ENCODE measurements at places on chromosomes 3 and 15.

GRCh38 chr3:9064850-9065249 is 101.6 kb upstream of the RAD18 start:
- no peak for DNase-seq

GRCh38 chr3:49399461-49399860 is 12.3 kb downstream of the RHOA start:
- no peak for DNase-seq

GRCh38 chr15:39854161-39854560 is 65.9 kb downstream of the GPR176 start:
- no peak for DNase-seq

- no peak for DNase-seq
These were observed 97.8 kb downstream of the LARS2 start for GRCh38 chr3:45486136-45486535.

DNA sequence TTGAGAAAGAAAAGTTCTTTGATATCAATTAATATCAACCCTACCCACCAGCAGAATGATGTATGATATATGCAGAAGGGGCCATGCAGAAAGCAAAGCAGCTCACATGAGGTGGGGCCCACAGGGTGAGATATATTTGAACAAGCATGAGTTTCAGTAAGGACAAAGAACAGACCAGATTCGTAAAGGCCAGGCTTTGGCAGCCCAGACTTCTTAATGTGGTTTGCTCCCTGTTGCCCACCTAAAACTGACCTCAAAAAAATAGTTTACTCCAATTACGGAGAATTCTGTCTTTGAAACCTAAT is 255.7 kb upstream of the WNT5A start:
- DNase-seq: no peak

DNA sequence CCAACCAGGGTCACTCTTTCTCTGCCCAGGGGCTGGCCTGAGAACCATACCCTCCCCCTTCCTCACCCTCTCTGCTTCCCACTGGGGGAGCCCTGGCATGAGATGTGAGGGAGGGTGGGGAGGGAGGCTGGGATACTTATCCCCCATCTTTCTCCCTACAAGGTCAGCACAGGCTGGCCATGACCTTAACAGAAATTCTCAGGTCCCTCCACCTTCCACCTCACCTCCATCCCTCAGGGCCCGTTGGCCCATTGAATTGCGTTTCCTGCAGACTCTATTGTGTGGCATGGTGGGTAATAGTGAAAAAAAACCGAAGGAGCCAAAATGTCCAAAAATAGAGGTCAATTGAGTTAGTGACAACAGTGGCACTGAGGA is 159.5 kb downstream of the OR4M2 start:
- no peak for DNase-seq

DNA sequence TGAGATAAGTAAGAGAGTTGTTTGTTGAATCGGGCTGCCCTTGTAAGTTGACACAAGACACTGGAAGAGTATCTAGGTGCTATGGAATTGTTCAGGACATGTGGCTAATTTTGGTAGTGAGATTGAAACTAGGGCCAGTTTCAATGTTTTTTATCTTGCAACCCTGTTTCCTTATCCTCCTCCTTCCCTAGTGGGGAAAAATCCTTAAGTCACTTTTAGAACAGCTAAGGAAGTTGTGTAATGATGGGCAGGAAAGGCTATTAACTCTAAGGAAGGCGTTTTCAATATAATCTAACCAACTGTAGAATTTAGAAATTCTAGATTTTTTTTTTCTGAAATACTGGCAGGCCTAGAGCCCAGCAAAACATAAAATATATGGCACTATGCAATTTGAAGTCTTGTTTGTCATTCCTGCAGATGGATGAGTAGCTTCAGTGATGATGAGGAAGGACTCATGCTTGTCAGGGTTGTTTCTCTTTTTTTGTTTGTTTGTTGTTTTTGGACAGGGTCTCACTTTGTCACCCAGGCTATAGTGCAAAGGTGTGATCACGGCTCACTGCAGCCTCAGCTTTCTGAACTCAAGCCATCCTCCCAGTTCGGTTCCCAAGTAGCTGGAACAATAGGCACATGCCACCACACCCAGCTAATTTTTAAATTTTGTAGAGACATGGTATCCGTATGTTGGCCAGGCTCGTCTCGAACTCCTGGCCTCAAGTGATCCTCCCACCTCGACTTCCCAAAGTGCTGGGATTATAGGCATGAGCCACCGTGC is 27.6 kb upstream of the ADAMTS9 start:
- DNase-seq: no peak

DNA sequence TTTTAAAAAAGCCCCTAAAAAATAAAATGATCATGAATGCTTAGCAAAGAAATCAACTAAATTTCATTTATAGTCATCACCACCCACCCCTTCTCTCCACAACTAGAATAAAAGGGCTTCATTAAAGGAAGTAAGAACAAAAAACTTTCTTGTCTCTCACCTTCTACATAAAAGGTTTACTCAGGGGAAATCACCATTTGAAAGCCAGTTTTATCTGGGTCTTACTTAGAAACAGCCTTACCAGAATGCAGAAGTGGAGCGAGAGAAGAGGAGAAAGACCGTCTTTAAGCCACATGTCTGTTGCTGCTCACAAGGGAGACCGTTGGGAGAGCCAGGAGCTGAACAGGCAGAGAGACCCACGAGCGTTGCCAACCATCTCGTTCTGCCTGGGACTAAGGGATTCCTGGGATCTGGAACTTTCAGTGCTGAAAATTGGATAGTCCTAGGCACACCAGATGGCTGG is 350.1 kb upstream of the PROK2 start:
- DNase-seq: no peak

GRCh38 chr15:42059661-42060476 is 34.5 kb downstream of the PLA2G4D start:
- DNase-seq: peak; percentile 60

DNA sequence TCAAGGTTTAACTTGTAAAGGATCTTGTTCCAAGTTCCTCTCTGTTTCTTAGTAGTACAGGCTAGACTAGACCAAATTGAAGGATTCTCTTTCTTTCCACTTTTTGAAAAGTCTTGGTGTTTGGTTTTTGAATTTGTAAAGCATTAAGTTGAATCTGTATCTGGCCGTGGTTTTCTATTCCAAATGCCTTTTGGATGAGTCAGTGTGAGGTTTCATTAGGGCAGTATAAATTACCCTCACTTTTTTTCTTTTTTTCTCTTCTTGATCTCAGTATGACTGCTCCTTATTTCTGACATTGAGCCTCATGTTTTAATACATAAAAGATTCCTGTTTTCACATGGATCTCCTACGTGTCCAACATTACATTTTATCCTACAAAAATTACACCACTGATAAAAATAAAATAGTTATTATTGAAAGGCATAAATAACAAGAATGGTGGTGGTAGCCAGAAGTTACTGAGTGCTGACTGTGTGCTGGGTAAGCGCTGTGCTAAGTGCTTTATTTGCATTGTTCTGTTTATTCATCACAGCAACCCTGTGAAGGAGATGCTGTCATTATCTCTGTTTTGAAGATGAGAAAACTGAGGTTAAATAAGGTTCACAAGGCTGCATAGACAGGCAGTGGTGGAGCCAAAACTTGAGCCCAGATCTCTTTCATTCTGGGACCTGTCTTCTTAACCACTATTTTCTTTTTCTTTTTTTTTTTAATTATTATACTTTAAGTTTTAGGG is 48.3 kb downstream of the MITF start:
- DNase-seq: no peak

- DNase-seq: no peak
These were observed 21.8 kb downstream of the P2RY12 start for GRCh38 chr3:151362751-151363174.

- no peak for DNase-seq
These were observed 73.7 kb upstream of the TLE3 start for GRCh38 chr15:70171256-70171886.

DNA sequence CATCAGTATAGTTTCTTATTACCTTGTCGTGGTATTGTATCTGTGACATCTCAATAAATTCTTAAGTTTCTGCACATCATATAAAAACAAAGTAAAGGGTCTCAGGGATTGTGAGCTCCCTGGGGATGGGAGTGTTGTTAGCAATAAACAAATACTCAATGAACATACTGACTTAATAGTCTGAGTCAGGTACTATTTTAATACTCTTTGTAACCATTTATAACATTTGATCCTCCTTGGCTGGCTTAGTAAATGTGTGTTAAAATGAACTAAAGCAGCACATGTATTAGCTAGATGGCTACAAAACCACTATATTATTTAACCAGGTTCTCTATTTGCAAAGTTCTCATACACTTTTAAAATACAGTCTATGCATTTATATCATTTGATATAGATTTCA is 1.8 kb downstream of the ICE2 start:
- no peak for DNase-seq

DNA sequence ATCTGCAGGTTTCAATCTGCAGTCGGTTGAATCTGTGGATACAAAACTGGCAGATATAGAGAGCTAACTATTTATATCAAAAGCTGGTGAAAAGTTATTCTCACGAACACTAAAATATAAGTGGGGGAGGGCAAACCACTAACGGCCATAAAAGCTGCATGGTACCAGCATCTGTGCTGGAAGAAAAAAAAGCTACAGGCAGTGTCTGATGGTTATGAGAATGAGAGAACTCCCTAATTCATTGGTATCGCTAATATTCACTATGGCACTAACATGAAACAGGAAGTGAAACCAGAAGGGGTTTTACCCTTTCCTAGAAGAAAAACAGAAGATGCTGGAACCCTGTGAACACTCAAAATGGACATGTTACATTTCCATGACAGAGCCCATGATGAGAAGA is 15.9 kb downstream of the CEP70 start:
- no peak for DNase-seq

- no peak for DNase-seq
These were observed 8.3 kb downstream of the ITGA11 start for GRCh38 chr15:68423359-68424296.

GRCh38 chr3:194300936-194301335 is 50.2 kb downstream of the CPN2 start:
- DNase-seq: no peak

DNA sequence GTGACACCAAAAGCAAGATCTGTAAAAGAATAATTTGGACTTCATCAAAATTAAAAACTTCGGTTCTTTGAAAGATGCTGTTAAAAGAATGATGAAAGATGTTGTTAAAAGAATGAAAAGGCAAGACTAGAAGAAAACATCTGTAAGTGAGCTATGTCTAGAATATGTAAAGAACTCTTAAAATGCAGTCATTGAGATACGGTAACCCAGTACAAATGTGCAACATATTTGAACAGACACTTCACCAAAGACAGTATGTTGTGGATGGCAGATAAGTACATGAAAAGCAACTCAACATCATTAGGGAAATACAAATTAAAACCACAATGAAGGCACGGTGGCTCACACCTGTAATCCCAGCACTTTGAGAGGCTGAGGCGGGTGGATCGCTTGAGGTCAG is 139.5 kb downstream of the LRIG1 start:
- DNase-seq: no peak

DNA sequence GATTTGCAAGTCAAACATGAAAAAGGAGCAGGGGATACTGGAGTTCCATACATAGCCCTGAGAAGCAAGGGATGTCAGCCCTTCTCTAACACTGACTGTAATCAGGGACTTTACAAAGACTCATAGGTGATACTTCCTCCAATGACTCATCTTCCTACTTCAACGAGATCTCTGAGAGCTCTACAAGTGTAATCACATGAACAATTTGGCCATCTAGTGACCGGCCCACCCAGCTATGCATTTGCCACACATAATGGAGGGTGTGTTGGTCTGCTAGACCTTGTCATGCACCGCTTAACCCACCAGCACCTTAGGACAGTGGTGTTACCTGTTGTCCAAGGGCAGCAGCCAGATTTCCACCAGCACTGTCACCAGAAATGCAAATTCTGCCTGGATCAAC is 75.3 kb downstream of the NCEH1 start:
- no peak for DNase-seq

DNA sequence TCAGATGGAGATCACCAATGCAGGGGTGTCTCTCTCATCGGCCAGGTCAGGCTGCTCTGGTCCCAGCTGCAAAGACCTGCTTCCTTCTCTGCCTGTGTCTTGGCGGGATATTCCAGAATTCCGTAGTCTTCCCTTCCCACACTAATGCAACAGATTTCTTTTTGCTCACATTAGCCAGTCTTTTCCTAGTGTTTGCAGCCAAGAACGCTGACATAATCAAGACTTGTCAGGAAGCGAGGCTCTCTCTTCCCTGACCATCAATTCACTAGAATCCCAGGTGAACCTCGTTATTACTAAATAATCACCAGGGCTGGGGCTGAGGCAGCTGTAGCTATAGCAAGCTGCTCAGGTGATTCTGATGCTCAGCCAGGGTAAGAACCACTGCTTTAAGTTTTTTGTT is 43.2 kb upstream of the ACKR4 start:
- DNase-seq: no peak

DNA sequence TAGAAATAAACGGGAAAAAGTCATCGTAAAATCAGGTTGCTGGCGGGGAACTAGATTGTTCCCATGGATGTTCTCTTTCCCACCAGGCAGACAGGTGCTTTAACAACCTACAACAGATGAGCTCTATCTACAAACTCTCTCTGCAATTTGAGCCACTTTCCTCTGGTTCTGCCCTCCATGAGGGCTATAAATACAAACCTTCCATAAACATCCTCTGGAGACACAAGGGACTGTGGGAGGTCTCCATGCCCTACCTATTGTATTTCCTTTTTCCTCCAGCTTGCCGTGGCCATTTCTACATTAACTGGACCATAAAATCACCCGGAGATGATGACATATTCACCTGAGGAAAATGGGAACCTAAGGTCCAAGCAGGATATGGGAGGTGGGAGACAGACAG is 151.1 kb downstream of the GABRB3 start:
- no peak for DNase-seq

DNA sequence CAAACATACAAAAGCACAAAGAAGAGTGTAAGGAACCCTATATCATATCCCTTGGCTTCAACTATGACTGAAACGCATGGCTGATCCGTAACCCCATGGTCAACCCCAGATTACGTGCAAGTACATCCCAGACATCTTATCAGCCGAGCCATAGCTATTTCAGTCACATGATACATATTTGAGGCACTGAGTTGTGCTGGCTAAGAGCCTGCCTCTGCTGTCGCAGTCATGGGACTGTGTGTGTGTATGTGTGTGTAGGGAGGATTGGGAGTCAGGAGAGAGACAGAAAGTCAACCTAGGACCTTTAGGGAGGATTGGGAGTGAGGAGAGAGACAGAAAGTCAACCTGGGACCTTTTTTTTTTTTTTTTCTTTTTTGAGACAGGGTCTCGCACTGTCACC is 8.4 kb downstream of the ST6GAL1 start:
- no peak for DNase-seq

DNA sequence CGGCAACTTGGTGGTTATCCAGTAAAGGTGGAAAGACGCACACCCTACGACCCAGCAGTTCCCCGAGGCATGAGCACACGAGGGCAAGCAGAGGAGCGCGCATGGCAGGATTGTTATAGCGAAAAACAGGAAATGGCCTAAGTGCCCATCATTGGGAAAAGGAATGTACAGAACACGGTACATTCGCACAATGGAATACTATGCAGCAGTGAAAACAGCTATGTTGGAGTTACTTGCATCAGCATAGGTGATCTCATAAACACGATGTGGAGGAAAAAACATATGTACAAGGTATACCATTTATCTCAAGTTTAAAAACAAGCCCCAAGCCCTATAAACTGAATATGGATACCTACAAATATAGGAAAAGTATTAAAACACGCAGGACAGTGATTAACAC is 6.7 kb upstream of the LINGO1 start:
- DNase-seq: no peak

- no peak for DNase-seq
These were observed 210.2 kb downstream of the TJP1 start for GRCh38 chr15:29612096-29612495.
